Heart left ventricle (tissue), 16 donors: ENCODE measurements at places on chromosomes 16 and 17. TPM values are rescaled to one million over a fixed set of nuclear protein-coding genes. Genes with fewer than 3 reads are reported as not detected.

The NPW gene
- total RNA-seq = not detected

The CDH16 gene
- 0.13 TPM for total RNA-seq

The ODAD4 gene
- total RNA-seq = 0.38 TPM

The HSF5 gene
- not detected for total RNA-seq

The RAB11FIP4 gene
- total RNA-seq = 8.7 TPM

The HCRT gene
- not detected for total RNA-seq

The CA4 gene
- total RNA-seq = 17.7 TPM

The KCTD19 gene
- not detected for total RNA-seq

The HOXB6 gene
- total RNA-seq = 2.0 TPM

The ARHGDIG gene
- 8.2 TPM for total RNA-seq

The QRICH2 gene
- 1.6 TPM for total RNA-seq

The CCL14 gene
- 9.1 TPM for total RNA-seq

The ABCA9 gene
- 11.4 TPM for total RNA-seq

The RNF43 gene
- 7.5 TPM for total RNA-seq

The TBC1D3 gene
- not detected for total RNA-seq

The TBC1D26 gene
- total RNA-seq = not detected

The SLC38A8 gene
- total RNA-seq = 1.5 TPM

The SCRN2 gene
- total RNA-seq = 32.4 TPM

The AATK gene
- 3.6 TPM for total RNA-seq

The ADAM11 gene
- total RNA-seq = 7.2 TPM

The ADORA2B gene
- 0.74 TPM for total RNA-seq

The UMOD gene
- not detected for total RNA-seq

The FBXO39 gene
- not detected for total RNA-seq

The DCXR gene
- 139 TPM for total RNA-seq

The SCARF1 gene
- 12.4 TPM for total RNA-seq

The KRTAP4-7 gene
- not detected for total RNA-seq

The CMTM2 gene
- not detected for total RNA-seq

The NOG gene
- total RNA-seq = 0.36 TPM

The C1QTNF8 gene
- not detected for total RNA-seq

The ZNF500 gene
- 7.9 TPM for total RNA-seq

The CSNK1D gene
- total RNA-seq = 52.4 TPM

The UBALD2 gene
- 24.6 TPM for total RNA-seq

The ARL5C gene
- total RNA-seq = not detected

The GLP2R gene
- not detected for total RNA-seq
